ENCODE measurements at places on chromosomes 7 and 10. TPM values are rescaled to one million over a fixed set of nuclear protein-coding genes. Genes with fewer than 3 reads are reported as not detected.

Gene HOXA11
- not detected for total RNA-seq

- no peak for DNase-seq
These were observed 38.7 kb upstream of the HMX3 start for GRCh38 chr10:123097039-123097438.

Gene PTCD1
- 4.7 TPM for total RNA-seq

DNA sequence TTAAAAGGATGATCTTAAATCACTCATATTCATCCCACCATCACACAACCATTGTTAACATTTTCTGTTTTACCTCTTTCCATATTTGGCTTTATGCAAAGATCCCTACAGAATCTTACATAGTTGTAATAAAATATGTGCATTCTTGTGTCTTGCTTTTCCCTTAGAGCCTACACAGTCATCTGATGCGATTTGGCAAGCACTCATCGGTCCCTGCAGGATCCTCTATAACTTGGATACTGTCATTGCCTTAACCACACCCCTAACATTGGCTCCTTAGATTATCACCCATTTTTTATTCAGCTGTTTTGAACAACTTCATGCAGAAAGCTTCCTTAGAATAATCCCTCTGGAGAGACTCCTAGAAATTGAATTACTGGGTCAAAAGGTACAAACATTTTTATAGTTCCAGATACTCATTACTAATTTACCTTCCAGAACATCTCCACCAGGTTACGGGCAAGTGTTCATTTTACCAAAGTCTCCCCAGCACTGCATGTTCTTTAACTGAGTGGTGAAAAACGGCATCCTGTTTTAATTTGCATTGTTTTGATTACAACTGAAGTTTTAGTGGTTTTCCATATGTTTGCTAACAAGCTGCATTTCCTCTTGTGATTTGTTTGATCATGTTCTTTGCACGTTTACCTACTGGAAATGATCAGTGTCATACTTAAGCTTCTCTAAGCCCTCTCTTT lies 268.3 kb downstream of the GRID1 start:
- no peak for DNase-seq

Gene MRPS16
- 138 TPM for total RNA-seq

Gene HTRA1
- total RNA-seq, result not detected

- DNase-seq, result no peak
These were observed 30.4 kb downstream of the SIRT1 start for GRCh38 chr10:67914777-67915340.

DNA sequence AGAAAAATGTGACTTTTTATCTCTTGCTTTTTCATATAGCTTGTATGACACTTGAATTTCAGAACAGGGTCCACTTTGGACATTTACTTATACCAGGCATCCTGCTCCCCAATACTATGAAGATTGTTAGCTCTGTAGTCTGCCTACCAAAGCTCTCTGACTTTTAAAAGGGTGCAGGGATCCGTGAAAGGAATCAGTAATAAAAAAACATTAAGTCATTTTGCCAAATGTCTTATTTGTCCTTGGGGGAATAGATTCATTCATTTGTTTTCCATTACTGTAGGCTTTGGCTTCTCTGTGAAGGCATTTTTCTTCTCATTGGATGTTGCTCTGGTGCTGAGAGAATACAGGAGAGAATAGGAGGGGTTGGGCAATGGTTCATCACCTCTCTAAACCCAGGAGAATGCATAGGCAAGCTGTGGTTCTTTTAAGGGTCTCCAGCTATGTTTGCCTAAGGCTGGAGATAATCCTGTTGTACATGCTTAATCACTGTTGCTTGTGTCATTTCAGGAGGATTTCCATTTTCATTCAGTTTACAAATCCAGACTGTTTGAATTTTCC lies 103.5 kb downstream of the SRI start:
- no peak for DNase-seq

- no peak for DNase-seq
These were observed 32.8 kb downstream of the MYO3A start for GRCh38 chr10:25966844-25967243.

Gene ZMIZ1
- 33.9 TPM for total RNA-seq

DNA sequence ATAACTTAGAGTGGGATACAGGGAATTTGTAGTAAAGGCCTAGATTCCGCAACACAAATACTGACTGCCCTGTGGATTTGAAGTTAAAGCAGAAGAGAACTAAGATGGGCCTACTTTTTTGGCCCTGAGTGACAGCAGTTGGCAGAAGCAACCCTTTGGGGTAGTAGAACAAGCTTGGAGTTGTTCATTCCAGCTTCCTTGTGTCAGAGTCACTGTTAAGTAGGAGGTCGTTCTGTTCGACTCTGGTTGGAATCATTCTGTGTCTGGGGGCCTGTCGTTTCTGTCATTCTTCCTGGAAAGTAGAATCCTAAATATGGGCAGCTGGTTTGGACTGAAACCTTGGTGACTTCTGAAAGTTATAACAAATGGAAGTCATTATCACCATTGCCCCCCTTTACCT lies 865.9 kb downstream of the LRMDA start:
- DNase-seq, result no peak

GRCh38 chr10:96153070-96153469 lies 23.0 kb downstream of the ZNF518A start:
- peak; percentile 13 for DNase-seq

Gene SUGCT
- 1.2 TPM for total RNA-seq

Gene AUTS2
- 2.4 TPM for total RNA-seq

Gene C10orf143
- 4.0 TPM for total RNA-seq

GRCh38 chr10:79404231-79404609 lies 41.2 kb downstream of the ZCCHC24 start:
- no peak for DNase-seq

Gene ZNF394
- total RNA-seq, result 24.8 TPM

- DNase-seq, result no peak
These were observed 494.4 kb downstream of the TCERG1L start for GRCh38 chr10:130817046-130817624.

Gene NEUROG3
- total RNA-seq, result 0.21 TPM

GRCh38 chr7:67019562-67020390 lies 23.1 kb downstream of the TYW1 start:
- DNase-seq, result no peak

DNA sequence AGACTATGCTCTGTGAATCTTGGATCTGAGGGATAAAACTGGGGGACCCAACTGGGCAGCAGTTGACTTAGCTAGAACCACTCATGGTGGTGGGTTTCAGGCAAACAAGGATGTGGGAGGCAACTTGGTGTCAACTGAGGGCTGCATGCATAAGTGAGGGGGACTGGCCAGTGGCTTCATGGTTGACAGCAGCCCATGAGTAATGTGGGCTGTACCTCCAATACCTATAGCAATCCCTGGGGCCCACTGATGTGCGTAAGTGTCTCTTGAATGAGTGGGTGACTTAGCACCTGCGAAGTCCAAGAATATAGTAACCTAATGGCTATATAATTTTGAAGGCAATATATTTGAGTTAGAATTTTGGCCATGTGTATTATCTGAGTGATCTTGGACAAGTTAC lies 13.7 kb upstream of the MAP3K8 start:
- DNase-seq, result no peak

- DNase-seq, result no peak
These were observed 57.0 kb downstream of the SHTN1 start for GRCh38 chr10:116947841-116948529.

GRCh38 chr7:107951896-107952295 lies 51.1 kb downstream of the LAMB1 start:
- DNase-seq, result no peak

GRCh38 chr10:10353326-10353868 lies 664.3 kb upstream of the CELF2 start:
- DNase-seq, result no peak

DNA sequence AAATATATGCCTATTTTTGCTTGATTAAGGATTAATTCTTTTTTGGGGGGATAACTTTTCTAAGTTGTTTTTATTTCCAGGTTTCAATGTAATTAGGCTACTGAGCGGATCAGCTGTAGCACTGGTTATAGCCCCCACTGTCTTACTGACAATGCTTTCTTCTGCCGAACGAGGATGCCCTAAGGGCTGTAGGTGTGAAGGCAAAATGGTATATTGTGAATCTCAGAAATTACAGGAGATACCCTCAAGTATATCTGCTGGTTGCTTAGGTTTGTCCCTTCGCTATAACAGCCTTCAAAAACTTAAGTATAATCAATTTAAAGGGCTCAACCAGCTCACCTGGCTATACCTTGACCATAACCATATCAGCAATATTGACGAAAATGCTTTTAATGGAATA lies 1.0 kb downstream of the LRRTM3 start:
- no peak for DNase-seq

GRCh38 chr10:93220296-93221170 lies 146.8 kb downstream of the CYP26A1 start:
- DNase-seq, result no peak

GRCh38 chr10:128003521-128003920 lies 96.6 kb downstream of the PTPRE start:
- no peak for DNase-seq

DNA sequence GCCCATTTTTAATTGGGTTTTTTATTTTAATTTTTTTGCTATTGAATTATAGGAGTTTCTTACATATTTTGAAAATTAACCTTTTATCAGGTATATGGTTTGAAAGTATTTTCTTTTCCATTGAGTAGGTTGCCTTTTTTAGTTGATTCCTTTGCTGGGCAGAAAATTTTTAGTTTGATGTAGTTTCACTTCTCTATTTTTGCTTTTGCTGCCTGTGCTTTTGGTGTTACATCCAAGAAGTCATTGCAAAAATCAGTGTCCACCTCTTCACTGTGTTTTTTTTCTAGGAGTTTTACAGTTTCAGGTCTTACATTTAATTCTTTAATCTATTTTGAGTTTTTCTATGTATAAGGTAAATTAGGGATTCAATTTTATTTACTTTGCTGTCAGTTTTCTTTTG lies 129.8 kb upstream of the FERD3L start:
- DNase-seq, result no peak

GRCh38 chr7:13852281-13852968 lies 137.0 kb downstream of the ETV1 start:
- DNase-seq, result no peak

- no peak for DNase-seq
These were observed 107.7 kb upstream of the RET start for GRCh38 chr10:42969147-42969546.

DNA sequence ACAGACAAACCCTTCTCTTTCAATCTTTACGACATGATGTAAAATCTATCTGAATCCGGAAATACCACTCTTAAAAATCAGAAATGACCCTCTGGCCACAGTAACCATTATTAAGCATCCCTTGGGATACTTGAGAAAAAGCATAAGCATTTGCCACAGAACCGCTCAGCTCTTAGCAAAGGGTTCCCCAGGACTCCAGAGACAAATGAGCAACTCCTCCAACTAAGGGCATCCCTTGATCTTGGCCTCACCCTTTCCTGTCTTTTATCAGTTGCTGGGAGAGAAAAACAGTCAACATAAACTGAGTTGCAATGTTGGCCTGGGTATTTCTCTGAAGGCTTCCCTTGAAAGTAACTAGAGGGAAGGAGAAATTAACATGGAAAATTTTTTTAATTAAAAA lies 3.5 kb downstream of the PDLIM1 start:
- no peak for DNase-seq

DNA sequence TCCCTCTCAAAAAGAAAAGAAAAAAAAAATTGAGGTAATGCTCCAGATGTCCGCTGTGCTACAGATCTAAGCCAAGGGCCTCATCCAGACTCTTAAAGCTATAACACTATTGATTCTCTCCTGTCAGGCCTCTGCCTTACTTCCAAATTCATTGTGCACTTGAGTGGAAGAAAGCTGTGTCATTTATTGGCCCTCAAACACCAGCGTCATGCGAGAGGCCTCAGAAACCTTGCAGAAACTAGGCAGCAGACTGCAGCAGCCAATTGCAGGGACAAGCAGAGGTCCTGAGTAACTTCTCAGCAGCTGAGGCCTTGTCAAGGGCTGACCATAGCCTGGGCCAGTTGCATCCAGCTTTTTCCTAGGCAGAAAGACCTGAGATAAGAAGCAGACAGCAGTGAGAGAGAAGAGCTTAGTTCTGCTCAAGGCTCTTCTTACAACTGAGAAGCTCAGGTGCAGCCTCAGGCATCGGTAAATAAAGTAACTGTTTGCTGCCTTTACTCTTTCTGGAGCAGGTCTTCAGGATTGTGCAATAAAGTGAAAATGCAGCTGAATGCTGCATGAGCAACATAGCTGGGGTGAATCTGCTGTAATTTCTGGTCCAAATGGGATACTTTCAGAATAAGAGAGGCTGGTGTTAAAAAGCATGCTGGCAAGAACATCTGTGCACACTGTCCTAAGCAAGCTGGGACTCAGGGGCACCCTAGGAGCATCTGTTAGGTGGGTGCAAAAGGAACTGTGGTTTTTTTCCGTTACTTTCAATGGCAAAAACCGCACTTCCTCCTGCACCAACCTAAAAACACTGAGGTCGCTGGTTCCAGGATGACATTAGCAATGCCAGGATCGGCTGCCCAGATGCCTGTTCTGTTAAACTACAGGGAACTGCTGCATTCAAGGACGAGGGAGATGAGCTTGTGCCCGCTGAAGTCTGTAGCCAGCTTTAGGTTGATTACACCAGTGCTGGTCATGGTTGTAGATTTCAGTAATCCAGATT lies 181.8 kb upstream of the PFKP start:
- DNase-seq, result no peak

DNA sequence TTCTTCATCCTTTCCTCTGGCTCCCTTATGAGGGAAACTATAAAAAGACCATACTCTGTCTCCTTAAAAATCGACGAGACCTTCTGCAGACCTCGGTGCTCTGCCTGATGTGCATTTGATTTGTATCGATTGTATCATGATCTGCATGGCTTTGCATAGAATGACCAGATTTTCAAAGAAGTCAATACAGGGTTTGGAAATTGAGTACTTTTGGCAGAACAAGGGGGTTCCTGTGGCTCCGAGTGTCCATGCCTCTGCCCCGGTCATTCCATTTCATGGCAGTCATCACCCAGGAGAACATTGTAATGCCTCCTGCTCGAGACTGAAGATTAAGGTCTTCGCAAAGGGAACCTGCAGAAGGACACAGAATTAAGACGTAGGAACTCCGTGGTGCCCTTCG lies 685 bp downstream of the CASP2 start:
- DNase-seq, result no peak

GRCh38 chr7:156956727-156957126 lies 7.2 kb downstream of the NOM1 start:
- DNase-seq, result no peak

DNA sequence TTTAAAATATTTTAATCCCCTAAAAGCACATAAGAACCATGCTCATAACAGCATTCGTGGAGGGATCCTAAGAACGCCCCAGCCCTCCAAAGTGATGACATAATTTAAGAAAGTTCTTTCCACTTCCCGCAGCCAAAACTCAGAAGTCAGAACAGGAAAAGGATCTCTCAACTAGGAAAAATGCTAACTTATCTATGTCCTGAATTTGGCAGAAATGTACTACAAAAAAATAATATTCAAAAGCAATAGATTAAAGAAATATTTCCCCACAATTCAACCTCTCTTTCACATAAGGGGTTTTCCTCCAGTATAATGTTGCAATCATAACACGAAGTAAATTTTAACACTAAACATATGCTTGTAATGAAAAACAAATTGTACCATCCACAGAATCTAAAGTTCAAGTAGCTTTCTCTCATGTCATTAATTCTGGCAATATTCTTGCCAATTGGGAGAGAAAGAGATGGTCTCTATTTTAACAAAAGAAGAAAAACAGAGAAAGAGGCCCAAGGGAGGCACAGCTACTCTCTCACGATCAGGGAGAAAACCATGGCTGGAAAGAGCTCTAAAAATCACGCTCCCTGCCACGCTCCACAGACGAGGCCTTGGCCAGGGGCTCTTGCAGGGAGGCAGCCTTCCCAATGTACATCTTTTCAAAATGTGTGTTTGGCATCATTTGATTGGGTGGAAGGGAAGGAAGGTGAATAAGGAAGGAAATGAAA lies 22.9 kb downstream of the ASB13 start:
- no peak for DNase-seq

Data from activated CD4-positive, alpha-beta T cell treated with anti-CD3 and anti-CD28 coated beads for 36 hours (primary cell).